ENCODE measurements at places on chromosomes 6 and 20. TPM values are rescaled to one million over a fixed set of nuclear protein-coding genes. Genes with fewer than 3 reads are reported as not detected.

Gene CYP21A2
- 0.32 TPM for total RNA-seq

GRCh38 chr6:10550764-10551163, 29.6 kb downstream of the GCNT2 start:
- DNase-seq = no peak

- DNase-seq = no peak
Measured at GRCh38 chr6:143583542-143584327, 72.2 kb upstream of the FUCA2 start.

Gene DSTN
- 300 TPM for total RNA-seq

DNA sequence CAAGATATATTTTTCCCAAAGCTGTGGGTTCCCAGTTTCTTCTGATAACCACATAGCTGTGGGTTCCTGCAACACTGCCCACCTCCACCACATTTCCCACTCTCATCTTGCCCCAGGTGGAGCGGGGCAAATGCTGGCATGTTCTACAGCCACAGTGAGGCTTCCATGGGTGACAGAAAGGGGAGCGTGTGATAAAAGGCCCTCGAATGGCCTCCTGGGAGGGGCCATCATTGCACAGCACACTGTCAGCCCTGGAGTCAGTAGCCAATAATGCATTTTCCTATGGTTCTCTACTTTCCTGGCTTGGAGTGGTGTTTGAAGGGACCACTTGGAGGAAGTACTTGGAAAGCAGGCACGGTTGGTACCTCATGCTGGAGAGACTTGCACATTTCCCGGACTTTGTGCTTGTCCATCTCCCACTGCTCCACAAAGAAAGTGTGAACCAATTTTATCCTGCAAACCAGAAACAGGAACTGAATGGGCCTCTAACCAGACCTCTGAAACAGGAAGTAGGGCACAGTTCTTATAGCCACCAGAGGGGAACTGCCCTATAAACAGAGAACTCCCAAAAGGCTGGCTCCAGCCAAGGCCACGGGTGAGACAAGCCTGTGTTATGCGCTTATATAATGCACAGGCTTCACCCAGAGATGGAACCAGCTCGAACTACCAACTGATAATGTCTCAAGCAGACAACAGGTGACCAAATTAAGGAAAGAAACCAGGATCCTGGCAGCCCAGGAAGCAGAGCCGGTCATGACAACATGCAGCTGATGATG, 8.6 kb downstream of the MAP3K5 start:
- no peak for DNase-seq

GRCh38 chr6:152575621-152576150, 61.5 kb downstream of the SYNE1 start:
- DNase-seq = no peak

GRCh38 chr20:46604551-46605133, 46.6 kb downstream of the SLC13A3 start:
- no peak for DNase-seq

Gene ARMH2
- not detected for total RNA-seq

Gene LKAAEAR1
- total RNA-seq = not detected

Gene SPATS1
- not detected for total RNA-seq

Gene SPO11
- not detected for total RNA-seq

- DNase-seq = no peak
Measured at GRCh38 chr6:54133186-54133585, 21.9 kb downstream of the MLIP start.

GRCh38 chr6:31086788-31087440, 25.5 kb downstream of the C6orf15 start:
- peak; percentile 87 for DNase-seq

GRCh38 chr6:43170417-43170930, 595 bp upstream of the SRF start:
- DNase-seq = no peak

- DNase-seq = no peak
Measured at GRCh38 chr20:64102647-64103354, 4.6 kb downstream of the NPBWR2 start.

GRCh38 chr20:44594730-44595129, 12.4 kb downstream of the PKIG start:
- DNase-seq = peak; percentile 28

Gene C6orf15
- not detected for total RNA-seq

- peak; percentile 12 for DNase-seq
Measured at GRCh38 chr20:32792731-32793458, 26.9 kb upstream of the MAPRE1 start.

DNA sequence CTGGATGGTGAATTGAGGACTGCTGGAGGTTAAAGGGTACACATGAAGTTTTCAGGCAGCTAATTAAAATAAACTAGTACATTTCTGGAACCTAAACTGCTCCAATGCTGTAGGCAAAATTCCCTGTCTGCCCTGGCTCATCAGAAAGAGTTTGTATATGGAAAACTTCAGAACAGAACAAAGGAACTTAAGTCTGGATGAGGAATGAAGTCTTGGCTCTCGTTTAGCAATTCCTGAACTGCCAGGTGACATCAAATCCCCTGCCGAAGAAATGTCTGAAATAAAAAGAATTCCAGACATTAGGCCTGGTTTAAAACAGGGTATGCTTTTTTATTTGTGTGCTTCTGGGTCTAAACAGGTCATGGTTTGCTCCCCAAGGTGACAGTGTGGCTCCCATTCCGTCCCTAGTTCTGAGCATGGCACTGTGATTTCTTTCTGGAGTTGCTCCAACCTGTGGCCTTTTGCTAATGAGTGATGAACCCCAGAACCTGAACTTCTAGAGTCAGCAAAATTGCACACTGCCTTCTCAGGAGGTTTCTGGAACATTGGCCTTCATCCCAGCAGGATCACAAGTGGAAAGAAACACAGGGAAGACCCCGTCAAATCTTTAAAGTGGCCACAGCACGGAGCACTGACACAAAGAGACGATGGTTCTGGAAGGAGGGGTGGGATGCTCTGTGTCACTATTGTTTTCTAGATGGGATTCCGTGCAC, 129.4 kb upstream of the NAA20 start:
- peak; percentile 58 for DNase-seq

DNA sequence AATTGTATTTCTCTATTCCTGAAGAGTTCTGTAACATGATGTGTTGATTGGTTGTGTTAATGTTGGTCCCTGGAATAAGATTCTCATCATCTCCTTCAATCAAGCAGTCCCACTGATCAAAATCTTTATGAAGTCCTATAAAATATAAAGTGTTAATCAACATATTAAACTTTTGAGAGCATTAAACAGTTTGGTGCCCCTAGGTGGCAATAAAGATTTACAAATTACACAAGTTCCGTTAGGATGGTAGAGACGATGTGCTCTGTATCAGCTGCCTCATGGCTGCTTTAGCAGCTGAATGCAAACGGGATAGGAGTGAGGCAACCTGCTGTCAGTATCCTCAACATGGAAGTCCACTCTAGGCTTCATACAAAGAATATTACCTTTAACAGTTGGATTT, 16.9 kb downstream of the TDRD6 start:
- DNase-seq = peak; percentile 10

GRCh38 chr6:112349636-112349934, 2.5 kb downstream of the RFPL4B start:
- no peak for DNase-seq

DNA sequence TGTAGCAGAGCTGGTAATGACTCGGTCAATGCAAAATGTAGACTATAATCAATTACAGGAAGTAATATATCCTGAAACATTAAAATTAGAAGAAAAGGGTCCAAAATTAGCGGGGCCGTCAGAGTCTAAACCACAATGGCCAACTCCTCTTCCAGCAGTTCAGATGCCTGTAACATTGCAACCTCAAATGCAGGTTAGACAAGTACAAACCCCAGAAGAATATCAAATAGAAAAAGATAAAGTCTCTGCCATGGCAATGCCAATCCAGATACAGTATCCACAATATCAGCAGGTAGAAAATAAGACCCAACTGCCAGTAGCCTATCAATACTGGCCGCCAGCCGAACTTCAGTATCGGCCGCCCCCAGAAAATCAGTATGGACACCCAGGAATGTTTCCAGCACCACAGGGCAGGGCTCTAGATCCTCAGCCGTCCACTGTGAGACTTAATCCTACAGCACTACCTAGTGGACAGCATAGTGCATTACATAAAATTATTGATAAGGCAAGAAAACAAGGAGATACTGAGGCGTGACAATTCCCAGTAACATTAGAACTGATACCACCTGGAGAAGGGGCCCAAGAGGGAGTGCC, 158.4 kb downstream of the GPX5 start:
- peak; percentile 55 for DNase-seq

Gene PREX1
- total RNA-seq = 72.9 TPM

DNA sequence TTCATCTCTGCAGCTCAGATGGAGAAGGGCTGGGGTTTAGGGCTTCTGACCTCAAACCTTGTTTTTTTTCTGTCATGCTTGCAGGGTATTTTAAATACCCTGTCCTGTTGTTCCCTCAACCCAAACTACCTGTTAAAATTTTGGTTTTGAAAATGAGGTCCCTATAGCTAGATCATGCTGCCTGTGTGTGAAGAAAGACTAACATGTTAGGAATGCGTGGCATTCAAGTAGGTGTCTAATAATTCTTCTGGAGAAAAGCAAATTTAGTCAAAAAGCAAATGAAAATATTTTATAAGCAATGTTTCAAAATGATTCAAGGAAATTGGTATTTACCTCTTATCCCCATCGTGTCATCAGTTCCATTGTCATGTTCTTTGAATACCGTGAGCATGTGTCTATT, 77.2 kb upstream of the C20orf144 start:
- no peak for DNase-seq

DNA sequence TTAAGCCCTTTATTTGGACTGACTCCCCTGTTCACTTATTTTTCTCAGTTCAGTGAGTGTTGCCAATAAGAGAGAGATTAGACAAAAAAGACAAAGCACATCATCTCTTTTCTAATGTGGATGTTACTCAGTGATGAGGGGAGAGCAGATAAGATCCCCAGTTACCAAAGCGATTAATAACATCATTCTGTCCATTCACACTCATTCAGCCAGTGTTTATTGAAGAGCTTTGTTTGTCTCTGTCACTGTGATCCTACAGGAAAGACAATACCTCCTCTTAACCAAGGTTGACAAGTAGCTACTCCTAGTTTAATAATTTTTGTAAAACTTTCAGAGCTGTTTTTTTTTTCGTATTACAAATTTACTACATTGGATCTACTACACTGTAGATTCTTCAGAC, 163.0 kb downstream of the EYA4 start:
- no peak for DNase-seq

DNA sequence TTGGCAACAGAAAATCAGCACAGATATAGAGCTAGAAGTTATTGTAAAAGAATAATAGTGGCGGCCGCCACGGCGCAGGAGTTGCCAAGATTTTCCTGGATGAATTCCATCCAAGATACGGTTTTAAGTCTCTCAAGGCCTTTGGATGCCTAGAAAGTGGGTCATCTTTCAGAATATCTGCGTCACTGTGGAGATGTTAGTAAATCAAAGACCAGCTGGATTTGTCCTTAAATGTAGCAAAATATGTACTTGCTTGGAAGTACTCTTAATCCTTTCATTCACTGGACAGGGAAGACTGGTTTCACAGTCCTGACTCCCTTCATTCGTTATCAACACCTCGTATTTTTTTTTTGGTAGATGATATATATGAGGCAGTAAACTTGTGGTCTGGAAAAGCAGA, 83.0 kb downstream of the SLC22A3 start:
- no peak for DNase-seq

GRCh38 chr6:91352878-91353277, 766.0 kb upstream of the MAP3K7 start:
- DNase-seq = no peak

DNA sequence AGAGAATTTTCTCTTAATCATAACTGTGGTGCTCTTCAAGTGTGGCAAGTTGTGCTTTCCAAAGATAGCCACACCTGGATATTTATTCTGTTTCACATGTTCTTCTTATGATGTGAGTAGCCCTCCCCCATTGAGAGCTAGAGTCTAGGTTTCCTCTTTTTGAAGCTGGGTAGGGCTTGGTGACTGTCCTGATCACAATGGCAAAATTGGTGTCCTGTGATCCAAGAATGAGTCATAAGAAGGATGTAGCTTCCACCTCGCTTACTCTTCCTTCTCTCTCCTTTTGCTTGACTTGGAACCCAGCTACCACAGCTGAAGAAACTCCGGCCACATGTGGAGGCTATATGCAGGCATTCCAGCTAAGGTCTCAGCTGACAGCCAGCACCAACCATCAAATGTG, 7.4 kb upstream of the IGF2R start:
- no peak for DNase-seq

DNA sequence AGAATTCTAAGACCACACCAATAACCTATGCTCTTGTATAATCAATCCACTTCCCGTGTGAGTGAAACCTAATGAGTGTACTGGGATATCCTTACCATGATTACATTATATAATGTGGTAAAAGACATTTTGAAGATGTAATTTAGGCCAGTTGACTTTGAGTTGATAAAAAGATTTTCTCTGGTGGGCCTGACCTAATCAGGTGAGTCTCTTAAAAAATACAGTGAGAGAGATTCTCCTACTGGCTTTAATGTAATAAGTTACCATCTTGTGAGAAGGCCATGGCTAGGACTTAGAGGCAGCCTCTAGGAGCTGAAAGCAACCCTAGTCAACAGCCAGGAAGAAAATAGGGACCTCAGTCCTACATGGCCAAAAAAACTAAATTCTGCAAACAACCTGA, 847.7 kb upstream of the HS3ST5 start:
- no peak for DNase-seq

Gene AIF1
- not detected for total RNA-seq

Gene MLN
- total RNA-seq = not detected

Gene NHLRC1
- total RNA-seq = 2.3 TPM

- DNase-seq = no peak
Measured at GRCh38 chr6:25875926-25876602, 2.0 kb upstream of the SLC17A3 start.

GRCh38 chr20:58652606-58653294, 1.7 kb downstream of the STX16 start:
- peak; percentile 44 for DNase-seq

DNA sequence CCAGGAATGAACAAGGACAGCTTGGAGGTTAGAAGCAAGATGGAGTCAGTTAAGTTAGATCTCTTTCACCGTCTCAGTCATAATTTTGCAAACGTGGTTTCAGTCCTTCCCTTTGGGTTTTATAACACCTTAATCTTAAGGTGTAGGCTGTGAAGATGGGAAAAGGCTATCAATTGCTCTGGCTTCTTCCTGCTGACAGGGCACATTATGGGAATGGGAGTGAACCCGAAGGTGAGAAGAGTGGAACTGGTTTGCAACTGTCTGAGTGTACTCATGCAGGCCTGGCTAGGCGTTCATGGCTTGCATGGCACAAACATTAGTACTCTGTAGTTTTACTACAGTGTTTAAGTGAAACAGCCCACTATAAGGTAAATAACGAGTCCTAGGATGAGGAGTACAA, 9.4 kb downstream of the TAF8 start:
- DNase-seq = no peak

Gene FNDC1
- not detected for total RNA-seq

Gene GPR63
- 0.13 TPM for total RNA-seq
